B cell (primary cell): ENCODE measurements at places on chromosomes 13 and 19. TPM values are rescaled to one million over a fixed set of nuclear protein-coding genes. Genes with fewer than 3 reads are reported as not detected.

DNA sequence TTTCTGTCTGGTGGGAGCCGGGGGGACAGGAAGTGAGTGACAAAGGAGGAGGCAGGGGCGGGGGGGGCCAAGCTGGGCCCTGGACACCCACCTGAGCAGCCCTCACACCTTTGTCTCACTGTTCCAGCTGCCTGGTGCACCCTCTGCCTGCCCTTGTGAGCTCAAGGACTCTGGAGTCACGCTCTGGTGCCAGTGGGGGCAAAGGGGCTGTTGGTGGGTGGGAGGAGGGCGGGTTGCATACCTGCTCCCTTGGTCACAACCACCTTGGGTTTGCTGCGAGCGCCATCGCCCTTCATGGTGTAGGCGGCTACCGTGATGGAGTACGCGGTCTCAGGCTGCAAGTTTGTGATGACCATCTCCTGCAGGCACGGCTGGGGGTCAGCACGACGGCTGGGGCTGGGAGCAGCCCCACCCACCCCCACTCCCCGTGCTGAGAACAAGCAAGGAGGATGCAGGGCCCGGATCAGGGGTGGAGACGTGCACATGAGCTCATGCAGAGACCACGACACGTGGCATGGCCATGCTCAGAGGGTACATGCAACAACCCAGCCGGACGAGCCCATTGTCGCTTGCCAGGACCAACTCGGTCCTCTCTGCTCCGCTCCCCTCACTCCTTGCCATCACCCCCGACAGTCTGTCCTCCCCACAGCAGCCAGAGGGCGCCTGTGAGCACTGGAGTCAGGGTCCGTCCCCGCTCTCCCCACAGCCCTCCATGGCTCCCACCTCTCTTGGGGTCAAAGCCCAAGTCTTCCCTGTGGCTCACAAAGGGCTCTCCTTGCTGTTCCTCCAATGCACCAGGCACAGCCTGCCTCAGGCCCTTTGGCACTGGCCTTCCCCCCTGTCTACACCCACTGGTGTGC lies 114.9 kb downstream of the PTPRS start:
- no peak for DNase-seq

DNA sequence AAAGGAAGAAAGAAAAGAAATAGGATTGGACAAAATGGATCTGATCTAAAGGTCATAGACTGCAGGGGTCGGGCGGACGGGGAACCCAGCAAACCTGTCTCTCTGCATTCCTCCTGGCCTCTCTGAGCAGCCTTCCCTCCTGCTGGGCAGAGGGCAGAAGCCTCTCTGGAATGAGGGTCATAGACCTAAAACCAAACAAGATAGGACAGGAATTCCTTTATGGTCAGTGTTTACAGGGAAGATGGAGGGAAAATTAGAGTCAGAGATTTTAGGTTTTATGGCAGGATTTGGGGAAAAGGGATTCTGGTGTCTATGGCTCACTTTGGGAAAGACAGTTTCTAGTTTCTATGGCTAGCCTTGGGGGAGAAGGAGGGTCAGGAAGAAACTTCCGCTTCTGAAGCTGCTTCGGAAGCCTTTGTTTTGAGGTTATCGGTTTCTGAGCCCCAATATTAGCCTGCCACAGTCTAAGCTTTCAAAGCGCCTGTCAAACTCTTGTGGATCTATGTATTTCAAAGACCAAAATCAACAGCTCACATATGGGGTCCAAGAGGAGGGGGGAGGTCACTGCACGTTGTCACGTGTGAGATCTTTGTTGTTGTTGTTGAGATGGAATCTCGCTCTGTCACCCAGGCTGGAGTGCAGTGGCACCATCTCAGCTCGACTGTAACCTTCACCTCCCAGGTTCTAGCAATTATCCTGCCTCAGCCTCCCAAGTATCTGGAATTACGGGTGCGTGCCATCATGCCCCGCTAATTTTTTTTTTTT lies 18.9 kb upstream of the DPRX start:
- DNase-seq: no peak

DACH1 gene
- not detected in 2 replicates for polyA plus RNA-seq

DNA sequence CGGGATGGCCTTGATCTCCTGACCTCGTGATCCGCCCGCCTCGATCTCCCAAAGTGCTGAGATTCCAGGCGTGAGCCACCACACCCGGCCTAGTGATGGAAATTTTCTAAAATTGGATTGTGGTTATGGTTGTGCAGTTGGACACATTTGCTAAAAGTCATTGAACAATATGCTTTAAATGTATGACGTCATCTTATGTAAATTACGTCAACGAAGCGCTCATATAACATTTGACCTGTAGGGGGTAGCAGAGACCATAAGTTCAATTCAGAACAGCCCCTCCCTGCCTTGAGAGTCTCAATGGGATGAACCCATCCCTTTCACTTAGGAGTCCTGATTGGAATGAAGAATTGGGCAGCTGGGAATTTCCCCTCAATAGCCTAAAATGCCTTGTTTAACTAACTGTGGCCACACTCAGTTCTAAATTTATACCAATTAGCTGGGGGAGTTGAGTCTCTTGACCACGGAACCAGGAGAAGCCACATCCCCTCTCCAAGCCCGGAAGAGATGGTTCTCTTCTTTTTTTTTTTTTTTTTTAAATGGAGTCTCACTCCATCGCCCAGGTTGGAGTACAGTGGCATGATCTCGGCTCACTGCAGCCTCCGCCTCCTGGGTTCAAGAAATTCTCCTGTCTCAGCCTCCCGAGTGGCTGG lies 15.2 kb upstream of the TLE6 start:
- peak; percentile 91 for DNase-seq

DNA sequence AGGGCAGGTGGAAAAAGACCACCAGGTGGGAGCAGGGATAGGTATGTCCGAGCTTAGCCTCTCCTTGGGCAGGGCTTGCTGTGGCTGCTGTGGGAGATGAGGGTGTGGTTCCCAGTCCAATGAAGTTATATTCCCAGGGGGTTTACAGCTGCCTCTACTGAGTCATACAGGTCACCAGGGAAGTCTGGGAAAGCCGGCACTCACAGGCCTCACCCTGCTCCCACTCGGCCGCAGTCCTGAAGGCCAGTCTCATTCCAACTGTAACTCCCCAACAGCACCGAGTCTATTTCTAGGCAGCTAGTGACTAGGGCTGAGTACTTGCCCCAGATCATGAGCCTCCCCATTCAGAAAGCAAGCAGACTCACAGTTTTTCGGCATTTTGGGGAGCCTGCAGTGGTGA lies 77.1 kb downstream of the FNDC3A start:
- no peak for DNase-seq

GRCh38 chr19:46634045-46634655 lies 1.9 kb downstream of the GNG8 start:
- peak; percentile 98 for DNase-seq
